ENCODE measurements at places on chromosomes 13 and 19.

DNA sequence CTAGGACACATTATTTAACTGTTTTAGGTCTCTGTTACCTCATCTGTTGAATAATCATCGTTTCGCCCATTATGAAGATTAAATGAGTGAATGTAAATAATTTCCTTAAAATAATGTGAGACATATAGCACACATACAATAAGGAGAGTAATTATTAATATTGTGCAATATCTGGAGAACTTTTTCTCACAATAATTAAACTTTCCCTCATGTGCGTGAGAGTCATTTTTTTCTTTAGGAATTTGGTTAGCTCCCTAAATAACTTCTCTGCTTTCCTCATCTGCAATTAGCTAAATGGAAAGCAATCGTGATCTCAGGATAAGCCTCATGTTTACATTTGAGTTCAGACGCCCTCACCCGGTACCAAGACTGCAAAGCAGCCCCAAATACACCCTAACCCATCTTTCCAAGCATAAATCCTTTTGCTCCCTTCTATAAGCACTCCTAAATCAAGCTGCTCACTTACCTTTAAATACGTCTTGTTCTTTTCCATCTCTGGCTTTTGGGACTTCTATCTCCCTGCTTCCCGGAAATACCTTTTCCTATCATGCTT is 78.8 kb downstream of the MZT1 start:
- peak; percentile 5 for DNase-seq

- DNase-seq = peak; percentile 40
Observed at GRCh38 chr13:41061914-41062837, 867 bp downstream of the WBP4 start.

- DNase-seq = no peak
Observed at GRCh38 chr13:59416561-59416960, 747.2 kb downstream of the DIAPH3 start.

DNA sequence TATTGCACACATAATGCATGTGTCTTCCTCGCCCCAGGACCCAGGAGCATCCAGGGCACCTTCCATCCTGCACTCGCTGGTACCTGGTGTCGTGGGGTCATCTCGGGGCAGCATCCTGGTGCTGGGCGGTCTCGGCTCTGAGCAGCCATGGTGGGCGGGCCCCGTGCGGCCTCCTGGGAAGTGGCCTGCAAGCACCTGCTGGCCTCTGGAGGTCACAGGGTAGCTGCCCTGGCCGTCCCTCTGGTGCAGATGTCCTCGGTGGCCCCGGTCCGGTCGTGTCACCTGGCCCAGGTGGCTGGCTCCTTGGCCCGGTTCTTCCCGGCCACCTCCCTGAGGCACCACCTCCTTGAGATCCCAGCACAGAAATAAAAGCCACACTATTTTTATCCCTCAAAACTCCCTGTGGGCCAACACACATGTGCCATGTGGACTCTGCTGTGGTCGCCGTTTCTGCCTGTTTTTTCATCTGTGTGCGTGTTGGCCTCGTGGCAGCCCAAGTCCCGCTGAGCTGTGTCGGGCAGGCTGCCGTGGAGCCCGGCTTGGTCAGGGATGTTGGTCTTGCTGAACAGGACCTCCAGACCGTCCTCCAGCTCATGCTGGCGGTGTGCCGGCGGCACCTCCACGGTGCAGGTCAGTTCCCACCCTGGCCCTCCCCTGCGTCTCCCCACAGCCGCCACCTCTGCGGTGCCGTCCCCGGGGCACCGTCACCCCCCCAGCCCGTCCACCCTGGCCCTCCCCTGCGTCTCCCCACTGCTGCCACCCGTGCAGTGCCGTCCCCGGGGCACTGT is 5.0 kb upstream of the GZMM start:
- no peak for DNase-seq

DNA sequence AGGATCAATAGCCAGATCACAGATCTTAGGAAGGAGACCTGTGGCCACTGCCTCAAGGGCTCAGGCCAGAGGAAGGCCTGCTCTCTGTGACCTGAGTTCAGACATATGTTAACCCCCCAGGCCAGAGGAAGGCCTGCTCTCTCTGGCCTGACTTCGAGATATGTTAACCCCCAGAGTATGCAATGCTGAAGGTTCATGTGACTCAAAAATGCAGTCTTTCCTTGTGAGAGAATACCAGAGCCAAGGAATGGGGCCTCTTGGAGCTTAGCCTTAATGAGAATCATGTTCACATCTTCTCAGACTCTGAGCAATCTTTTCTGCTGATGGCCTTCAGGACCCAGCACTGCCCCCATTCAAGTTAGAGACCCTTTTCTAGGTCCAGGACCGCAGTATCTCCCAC is 36.7 kb downstream of the MBNL2 start:
- DNase-seq = no peak

DNA sequence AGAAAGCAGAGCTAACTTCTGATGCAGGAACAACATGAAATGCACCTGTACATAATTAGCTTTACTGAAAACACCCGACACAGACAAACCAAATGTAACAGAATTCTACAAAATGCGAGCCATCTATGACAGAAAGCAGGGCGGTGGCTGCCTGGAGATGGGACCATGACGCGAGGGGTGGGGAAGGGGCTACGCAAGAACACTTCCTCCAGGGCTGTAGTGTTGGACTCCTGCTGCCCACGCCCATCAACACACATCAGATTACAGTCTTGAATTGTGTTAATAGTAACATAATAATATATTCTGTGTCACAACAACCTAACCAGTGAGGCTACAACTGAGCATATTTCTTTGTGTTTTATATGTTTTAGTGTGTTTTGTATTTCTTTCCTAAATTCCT is 103.2 kb downstream of the SPACA7 start:
- no peak for DNase-seq

- peak; percentile 31 for DNase-seq
Observed at GRCh38 chr19:4556597-4557127, 2.8 kb downstream of the SEMA6B start.

DNA sequence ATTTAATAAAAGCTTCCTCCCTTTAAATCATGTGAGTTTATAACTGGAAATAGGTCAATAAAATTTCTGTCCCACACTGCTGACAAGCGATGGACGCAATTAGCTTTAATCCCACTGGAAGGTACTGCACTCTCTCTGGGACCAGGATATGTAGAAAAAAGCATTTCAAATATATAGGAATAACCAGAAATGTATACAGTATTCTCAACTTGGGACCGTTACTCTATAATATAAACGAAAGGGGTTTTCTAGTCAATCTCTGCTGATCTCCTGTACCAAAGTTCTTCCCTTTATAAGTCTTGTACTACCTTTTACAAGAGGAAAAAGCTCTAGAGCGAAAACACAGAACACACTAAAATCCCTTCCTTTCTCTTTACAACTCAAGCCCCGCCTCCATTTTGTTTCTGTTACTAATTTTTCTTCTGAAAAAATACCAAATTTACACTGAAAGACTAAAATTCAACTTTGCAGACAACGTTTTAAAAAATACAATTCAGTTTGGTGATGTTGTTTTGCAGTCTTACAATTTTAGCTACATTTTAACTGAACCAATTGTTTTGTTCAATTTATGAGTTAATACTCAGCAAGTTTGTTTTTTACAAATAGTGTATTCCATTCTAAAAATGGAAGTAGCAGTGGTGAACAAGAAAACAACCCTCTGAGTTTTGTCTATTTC is 1.7 kb upstream of the USPL1 start:
- DNase-seq = peak; percentile 32
